ENCODE measurements at places on chromosomes 11 and 22. TPM values are rescaled to one million over a fixed set of nuclear protein-coding genes. Genes with fewer than 3 reads are reported as not detected.

The KCNJ4 gene
- not detected for total RNA-seq

The CAPN5 gene
- total RNA-seq, result 7.5 TPM

The KRTAP5-1 gene
- total RNA-seq, result not detected

The KRTAP5-4 gene
- total RNA-seq, result not detected

The NCR3LG1 gene
- total RNA-seq, result 10.5 TPM

The OR52I1 gene
- total RNA-seq, result not detected

The MTCH2 gene
- 88.3 TPM for total RNA-seq

The LUZP2 gene
- total RNA-seq, result not detected

The KCTD14 gene
- 2.0 TPM for total RNA-seq

The MCM5 gene
- total RNA-seq, result 178 TPM

The SCO2 gene
- total RNA-seq, result 1.8 TPM

The ANKK1 gene
- 0.07 TPM for total RNA-seq

The MGAT3 gene
- not detected for total RNA-seq

The NLRP14 gene
- total RNA-seq, result 0.40 TPM

The REXO2 gene
- total RNA-seq, result 187 TPM

The BIK gene
- total RNA-seq, result 0.46 TPM

The RPS6KA4 gene
- 46.7 TPM for total RNA-seq

The OR5B21 gene
- not detected for total RNA-seq

The SCGB1C1 gene
- total RNA-seq, result not detected

The C11orf91 gene
- not detected for total RNA-seq

The IFITM10 gene
- total RNA-seq, result 0.04 TPM

The SIPA1 gene
- total RNA-seq, result 45.3 TPM

The SYVN1 gene
- 7.1 TPM for total RNA-seq

The LINC01488 gene
- not detected for total RNA-seq

The PRG3 gene
- total RNA-seq, result not detected

The B3GAT1 gene
- total RNA-seq, result not detected

The RHOD gene
- 10.6 TPM for total RNA-seq

The SLC22A8 gene
- total RNA-seq, result not detected

The DEUP1 gene
- not detected for total RNA-seq

The SLN gene
- total RNA-seq, result not detected

The PDGFB gene
- total RNA-seq, result 69.0 TPM

The BTG4 gene
- not detected for total RNA-seq

The TUBA8 gene
- 7.3 TPM for total RNA-seq

Data from pulmonary artery endothelial cell (primary cell).